Caudate nucleus (tissue), 63 donors: ENCODE measurements at places on chromosomes 5 and 9.

GRCh38 chr5:60102961-60103693, 209.6 kb upstream of the PDE4D start:
- peak; percentile 62 for DNase-seq

- DNase-seq, result no peak
Observed at GRCh38 chr9:101162231-101162630, 133.7 kb downstream of the PLPPR1 start.

- DNase-seq, result no peak
Observed at GRCh38 chr5:176543428-176544182, 5.5 kb upstream of the CDHR2 start.

- DNase-seq, result no peak
Observed at GRCh38 chr5:179451114-179451827, 99.1 kb upstream of the RUFY1 start.

DNA sequence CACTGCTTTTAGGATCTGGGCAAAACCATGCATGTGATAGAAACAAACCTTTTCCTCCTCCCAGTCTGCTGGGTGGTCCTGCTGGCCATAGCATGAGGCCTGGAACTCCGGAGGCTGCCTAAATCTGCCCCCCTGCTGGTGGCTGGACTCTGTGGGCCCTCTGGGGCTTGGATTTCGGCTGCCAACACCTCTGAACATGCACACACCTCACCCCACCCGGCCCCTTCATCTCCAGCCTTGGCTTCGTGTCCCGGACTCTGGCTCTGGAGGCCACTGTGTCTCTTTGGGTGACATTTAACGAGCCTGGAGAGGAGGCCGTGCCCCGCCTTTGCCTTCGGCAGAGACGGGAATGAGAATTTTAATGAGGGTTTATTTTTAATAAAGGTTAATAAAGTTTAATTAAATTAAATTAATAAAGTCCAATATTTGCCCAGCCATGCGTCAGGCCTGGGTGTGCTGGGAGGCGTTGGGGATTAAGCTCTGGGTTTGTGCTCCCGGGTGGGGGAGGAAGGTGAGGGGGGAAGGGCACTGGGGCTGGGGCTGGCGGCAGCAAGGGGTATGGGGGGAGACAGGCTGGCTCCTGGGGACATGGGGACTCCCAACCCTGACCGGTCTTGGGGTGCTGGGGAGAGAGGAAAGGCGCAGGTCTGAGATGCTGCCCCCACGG, 251.8 kb downstream of the PBX3 start:
- DNase-seq, result no peak

DNA sequence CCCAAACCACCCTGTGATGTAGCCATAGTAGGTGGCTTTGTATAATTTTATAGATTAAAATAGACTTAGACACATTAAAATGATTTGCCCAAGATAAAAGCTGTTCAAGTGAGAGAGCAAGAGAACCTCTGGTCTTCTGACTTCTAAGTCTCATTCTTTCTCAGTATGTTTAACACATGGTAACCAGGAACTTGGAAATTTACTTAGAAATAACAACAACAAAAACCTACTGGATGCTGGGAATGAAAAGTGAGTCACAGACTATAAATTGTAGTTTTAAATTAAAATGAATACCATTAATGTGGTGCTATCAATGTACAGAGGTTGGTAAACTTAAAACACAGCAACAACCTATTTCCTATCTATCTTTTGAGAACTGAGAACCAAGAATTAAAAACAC, 30.4 kb downstream of the HMGCR start:
- no peak for DNase-seq

- DNase-seq, result no peak
Observed at GRCh38 chr5:59401637-59402036, 491.9 kb downstream of the PDE4D start.

DNA sequence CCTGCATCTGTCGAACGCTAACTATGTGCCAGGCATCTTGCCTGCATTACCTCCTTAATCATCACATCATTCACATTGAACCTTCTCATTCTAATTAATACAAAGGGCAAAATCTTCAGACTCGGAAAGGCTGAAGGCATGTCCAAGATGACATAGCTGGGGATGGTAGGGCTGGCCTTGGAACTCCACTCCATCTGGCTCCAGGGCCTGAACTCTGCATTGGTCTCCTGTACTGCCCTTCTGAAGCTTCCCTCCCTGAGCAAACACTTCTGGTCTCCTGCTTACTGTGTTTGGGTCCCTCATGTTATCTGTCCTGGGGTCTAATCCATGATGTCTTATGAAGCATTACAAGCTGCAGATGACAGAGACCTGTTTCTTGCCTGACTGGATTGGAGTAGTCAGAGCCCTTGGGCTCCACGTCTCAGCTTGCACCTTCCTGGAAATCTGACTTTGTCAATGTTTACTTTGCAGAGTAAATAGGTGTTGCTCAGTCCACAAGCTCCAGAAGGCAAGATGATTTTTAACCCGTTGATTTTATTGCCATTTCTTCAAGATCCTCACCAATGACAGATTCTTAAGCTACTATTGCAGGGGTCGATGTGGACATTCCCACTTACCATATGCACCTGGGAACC, 106.1 kb downstream of the GALNT10 start:
- no peak for DNase-seq

DNA sequence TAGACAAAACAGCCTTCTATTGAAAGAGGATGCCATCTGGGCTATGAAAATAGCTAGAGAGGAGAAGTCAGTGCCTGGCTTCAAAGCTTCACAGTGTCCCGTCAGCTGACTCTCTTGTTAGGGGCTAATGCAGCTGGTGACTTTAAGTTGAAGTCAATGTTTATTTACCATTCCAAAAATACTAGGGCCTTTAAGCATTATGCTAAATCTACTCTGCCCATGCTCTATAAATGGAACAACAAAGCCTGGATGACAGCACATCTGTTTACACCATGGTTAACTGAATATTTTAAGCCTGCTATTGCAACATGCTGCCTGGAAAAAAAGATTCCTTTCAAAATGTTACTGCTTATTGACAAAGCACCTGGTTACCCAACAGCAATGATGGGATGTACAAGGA, 309.1 kb downstream of the NTRK2 start:
- DNase-seq, result no peak
